ENCODE measurements at places on chromosomes 1 and 21.
A peak's percentile ranks its signal among the peaks of the same experiment; 100 is the strongest.

DNA sequence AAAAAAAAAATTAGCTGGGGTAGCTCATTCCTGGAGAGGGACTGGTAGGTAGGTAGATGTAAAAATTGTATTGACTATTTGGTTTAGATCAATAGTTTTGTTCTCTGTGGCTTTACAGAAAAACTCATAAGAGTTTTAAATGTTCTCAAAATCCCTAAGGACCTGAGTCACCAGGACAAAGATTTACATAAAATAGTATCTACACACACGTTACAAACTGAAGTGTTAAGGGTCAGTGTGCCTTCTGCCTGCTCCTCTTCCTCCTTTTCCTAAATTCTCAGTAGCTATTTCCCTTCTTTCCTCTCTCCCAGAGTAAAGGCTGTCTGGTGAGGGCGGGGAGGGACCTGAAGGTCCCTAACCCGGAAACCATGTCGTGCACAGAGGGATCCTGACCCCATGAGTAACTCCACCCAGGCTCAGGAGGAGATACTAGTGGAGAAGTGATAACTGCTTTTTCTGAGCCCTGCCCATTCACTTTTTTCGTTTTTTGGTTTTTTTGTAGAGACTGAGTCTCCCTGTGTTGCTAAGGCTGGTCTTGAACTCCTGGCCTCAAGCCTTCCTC is 8.1 kb downstream of the PLEKHM2 start:
- DNase-seq, result no peak

DNA sequence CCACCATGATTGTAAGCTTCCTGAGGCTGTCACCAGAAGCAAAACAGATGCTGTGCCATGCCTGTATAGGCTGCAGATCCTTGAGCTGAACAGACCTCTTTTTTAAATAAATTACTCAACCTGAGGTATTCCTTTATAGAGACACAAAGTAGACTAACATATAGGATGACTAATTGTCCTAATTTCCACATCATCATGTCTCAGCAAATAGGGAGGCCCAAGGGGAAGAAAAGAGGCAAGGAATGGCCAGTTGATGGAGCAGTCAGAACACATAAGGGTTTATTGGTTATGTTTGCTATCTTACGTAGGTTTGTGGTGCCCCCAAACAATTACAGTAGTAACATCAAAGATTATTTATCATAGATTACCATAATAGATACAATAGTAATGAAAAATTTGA is 126.2 kb downstream of the RASAL2 start:
- no peak for DNase-seq

- no peak for DNase-seq
These were observed 56.8 kb downstream of the ECE1 start for GRCh38 chr1:21233490-21233889.

- no peak for DNase-seq
These were observed 122.9 kb downstream of the MAST2 start for GRCh38 chr1:45926330-45926729.

DNA sequence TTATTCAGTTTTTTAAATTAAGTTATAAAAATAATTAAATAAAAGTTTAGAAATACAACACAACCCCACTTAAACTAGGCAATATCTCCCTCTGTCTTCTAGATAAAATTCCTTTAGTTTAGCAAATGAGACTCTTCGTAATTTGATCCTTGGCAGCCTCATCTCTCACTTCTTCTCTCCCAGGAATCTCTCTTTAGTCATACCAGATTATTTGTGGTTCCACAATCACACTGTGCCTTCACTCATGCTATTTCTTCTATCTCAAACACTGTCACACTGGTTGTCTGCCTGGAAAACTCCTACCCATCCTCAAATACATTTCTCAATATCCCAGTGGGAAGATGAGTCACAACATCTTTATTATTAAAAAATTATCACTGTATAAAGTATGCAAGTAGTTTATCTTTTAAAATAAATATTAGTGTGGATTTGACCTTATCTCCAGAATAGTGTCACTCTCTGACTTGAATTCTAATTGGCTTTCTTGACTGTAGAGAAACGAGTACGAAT is 195.5 kb downstream of the KCNH1 start:
- DNase-seq, result no peak

- DNase-seq, result peak; percentile 80
These were observed 9.8 kb downstream of the ATP8B2 start for GRCh38 chr1:154335025-154335714.

DNA sequence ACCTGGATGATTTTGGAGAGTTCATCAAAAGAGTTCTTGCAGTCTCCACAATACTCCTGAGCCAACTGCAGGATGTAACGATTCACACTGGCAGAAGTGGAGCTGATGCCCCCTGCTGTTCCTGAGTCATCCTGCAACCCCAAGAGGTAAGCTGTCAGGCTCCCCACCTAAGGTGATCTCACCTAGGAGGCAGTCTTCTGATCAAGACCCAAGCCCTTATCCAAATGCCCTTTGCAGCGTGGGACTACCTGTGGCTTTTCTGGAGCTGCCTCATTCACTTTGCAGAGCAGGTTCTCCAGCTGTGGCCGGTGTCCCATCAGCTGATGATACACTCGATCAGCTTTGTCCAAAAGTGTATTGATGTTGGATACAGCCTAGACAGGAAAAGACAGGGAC is 96.4 kb downstream of the UBR4 start:
- peak; percentile 41 for DNase-seq

- peak; percentile 90 for DNase-seq
These were observed 182.7 kb upstream of the PTBP2 start for GRCh38 chr1:96538883-96539282.

DNA sequence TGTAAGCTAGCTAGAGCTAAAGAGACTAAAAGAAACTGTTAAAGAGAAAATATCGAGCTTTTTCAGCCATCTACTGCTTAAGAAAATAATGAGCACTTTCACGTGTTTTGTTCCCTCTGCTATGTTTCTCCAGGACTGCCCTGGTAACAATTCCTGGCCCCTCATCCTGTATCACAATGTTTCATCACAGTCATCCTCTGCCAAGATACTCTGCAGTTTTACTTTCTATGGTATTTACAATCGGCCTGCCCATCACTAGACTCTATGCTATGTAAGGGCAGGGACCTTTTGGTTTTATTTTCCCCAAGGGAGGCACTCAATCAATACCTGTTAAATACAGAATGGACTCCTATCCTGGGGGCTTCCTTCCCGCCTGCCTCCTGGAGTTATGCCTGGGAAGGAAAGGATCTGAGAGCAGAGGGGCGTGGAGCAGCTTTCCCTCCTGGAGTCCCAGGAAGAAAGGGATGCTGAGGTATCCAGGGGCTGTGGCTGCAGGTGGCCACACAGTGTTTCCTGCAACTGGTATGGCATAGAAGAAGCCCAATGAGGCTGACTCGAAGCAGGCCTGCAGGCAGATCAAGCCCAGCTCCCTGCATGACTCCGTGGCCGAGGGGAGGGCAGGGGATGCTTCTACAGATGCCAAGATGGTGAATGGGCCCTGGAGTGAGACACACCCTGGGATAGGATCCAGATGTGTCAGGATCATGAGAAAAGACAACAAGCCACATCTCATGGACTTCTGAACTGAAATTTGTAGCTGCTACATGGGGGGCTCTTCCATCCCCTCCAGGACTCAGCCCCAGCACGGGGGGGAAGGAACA is 52.9 kb downstream of the MATN1 start:
- DNase-seq, result no peak

DNA sequence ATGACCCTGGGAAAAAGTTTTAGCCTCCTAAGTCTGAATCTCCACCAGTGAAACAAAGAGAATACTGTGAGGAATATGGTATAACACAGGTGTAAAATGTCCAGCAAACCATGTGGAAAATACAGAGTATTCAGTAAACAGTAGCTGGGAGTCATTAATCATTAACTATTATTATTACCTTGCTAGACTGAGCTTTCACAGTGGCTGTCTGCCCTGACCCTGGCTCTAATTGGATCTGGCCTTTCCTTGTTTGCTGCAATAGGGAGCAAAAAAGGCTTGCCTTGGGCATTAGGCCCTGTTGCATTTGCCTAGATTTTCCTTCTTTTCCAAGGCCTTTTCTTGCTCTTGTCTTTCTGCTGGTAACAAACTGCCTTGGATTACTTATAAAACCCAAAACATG is 179.1 kb upstream of the BEND5 start:
- DNase-seq, result no peak

DNA sequence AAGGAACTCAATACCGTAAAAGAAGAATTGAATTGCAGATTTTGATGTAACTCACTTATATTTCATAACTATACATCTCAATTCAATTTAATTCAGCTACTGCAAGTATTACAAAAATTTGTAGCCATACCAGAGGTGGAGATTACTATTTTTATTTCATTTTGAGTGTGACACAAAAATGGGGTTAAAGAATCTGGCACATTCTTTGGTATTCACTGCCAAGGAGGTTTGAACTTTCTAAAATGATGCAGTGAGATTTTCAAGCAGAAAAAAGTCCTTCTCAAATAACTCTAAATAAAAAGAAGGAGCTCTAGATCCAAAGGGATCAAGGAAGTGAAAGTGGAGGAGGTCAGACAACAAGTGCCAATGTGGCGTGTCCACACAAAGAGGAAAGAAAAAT is 569.0 kb downstream of the DPYD start:
- DNase-seq, result no peak

GRCh38 chr1:112513112-112513870 is 4.5 kb downstream of the WNT2B start:
- peak; percentile 51 for DNase-seq

- DNase-seq, result no peak
These were observed 876 bp downstream of the SLAMF8 start for GRCh38 chr1:159827549-159827948.

GRCh38 chr1:226154593-226154992 is 31.9 kb downstream of the ACBD3 start:
- no peak for DNase-seq

GRCh38 chr1:219518907-219519248 is 94.0 kb downstream of the ZC3H11B start:
- no peak for DNase-seq

GRCh38 chr1:99969260-99969728 is 502 bp upstream of the SLC35A3 start:
- no peak for DNase-seq

GRCh38 chr1:199913318-199913717 is 114.2 kb upstream of the NR5A2 start:
- DNase-seq, result no peak

DNA sequence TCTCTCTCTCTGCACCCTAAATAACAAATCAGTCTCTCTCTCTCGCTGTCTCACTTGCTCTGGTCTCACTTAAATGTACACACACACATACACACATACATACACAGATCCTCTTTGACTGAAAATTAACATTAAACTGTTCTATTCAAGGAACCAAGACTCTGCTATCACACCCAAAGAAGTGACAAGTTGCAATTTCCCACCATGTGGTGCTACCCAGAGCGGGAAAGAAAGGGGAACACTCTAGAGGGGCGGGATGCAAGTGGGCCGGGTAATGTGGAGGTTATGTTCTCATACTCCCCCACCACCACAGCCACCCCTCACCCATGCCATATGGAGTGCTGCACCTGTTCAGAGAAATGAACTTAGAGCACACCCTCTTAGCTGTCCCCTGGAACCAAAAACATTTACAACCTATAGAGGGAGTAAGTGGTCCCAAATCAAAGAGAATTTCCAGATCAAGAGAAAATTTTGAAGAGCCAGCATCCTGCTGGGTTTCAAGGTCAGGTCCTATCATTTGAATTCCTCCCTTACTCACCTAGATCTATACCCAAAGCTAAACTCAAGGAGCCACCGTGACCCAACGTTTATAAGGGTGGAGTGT is 319.4 kb downstream of the BRINP2 start:
- no peak for DNase-seq

- DNase-seq, result no peak
These were observed 29.2 kb downstream of the IGSF5 start for GRCh38 chr21:39774227-39774626.

- no peak for DNase-seq
These were observed 21.4 kb downstream of the COL6A1 start for GRCh38 chr21:46002841-46003574.

GRCh38 chr1:89125913-89126580 is at the start of gene GBP2:
GBP2 (minus strand) TSS chr1:89126114; CDS start chr1:89121966, 4,148 bp downstream.
- peak; percentile 74 for DNase-seq

GRCh38 chr1:219945795-219946194 is 17.4 kb upstream of the SLC30A10 start:
- DNase-seq, result no peak

DNA sequence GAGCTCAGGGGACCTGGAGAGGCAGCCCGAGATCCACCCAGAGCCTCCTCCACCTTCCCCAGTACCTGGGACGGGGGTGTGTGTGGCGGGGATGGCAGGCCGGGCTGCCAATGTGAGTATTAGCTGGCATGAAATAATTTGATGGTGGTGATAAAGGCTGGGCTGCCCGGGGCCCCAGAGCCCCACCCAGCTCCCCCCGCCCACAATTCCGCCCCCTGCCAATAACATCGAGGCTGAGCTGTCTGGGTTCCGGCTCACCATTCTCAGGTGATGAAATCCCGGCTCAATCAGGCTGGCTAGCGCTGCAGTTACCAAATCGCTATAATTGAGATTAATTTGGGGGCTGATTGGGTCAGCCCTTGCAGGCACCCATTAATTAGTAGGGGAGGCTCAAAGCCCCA is 103.8 kb upstream of the CASZ1 start:
- no peak for DNase-seq

- no peak for DNase-seq
These were observed 37.0 kb upstream of the ATP1A1 start for GRCh38 chr1:116335850-116336624.

GRCh38 chr1:94350350-94350924 is 67.8 kb upstream of the ABCD3 start:
- DNase-seq, result no peak

- DNase-seq, result no peak
These were observed 269.4 kb downstream of the RWDD3 start for GRCh38 chr1:95503278-95504030.

GRCh38 chr1:84724128-84724860 is 34.0 kb upstream of the SSX2IP start:
- DNase-seq, result no peak

- no peak for DNase-seq
These were observed 113.4 kb downstream of the SPSB1 start for GRCh38 chr1:9406111-9406510.

- DNase-seq, result peak; percentile 76
These were observed 241.4 kb upstream of the JUN start for GRCh38 chr1:59025201-59025600.

GRCh38 chr1:147384804-147385203 is 142.3 kb downstream of the CHD1L start:
- no peak for DNase-seq

GRCh38 chr1:242057745-242058115 is 58.8 kb upstream of the MAP1LC3C start:
- no peak for DNase-seq

DNA sequence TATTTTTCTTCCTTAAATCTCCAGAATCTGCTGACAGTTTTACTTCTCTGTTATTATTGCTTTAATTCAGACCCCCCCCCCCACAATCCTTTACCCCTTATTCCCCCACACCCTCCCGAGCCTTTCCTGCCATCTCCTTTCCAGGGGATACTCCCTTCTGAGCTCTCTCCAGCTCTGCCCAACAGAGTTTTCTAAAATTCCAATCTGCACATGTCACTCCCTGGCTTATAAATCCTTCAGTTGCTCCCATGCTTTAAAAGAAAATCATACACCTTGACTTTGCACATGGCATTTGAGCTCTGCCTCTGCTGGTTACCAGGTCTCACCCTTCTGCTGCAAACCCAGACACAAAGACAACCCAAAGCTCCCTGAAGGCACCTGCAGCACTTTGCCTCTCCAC is 11.7 kb upstream of the EPS8L3 start:
- no peak for DNase-seq

- peak; percentile 70 for DNase-seq
These were observed 34.9 kb upstream of the SCYL3 start for GRCh38 chr1:169928438-169929209.

Measured in astrocyte of the spinal cord (primary cell).